ENCODE measurements at places on chromosomes 2 and 18.

GRCh38 chr2:47741101-47741500 lies 41.8 kb upstream of the MSH6 start:
- no peak for DNase-seq

- DNase-seq, result no peak
Observed at GRCh38 chr2:110716959-110717645, 15.3 kb upstream of the ACOXL start.

DNA sequence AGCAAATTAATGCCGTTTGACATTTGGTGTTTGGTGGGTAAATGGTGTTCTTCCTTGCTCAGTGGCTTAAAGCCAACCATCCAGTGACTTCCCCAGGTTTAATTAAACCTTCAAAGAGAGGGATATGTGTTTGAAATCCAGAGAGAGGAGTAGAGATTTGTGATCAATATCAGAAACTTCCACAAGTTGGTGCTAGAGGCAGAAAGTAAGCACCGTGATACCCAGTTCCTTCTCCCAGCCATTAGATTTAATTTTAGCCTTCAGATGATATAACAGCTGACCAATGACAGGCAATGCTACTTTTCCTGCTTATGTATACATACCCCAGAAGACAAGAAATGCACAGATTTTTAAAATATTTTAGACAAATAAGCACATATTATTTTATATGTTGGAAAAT lies 398.5 kb downstream of the CDH2 start:
- DNase-seq, result no peak

GRCh38 chr2:86069091-86069685 lies 36.5 kb downstream of the POLR1A start:
- DNase-seq, result no peak

DNA sequence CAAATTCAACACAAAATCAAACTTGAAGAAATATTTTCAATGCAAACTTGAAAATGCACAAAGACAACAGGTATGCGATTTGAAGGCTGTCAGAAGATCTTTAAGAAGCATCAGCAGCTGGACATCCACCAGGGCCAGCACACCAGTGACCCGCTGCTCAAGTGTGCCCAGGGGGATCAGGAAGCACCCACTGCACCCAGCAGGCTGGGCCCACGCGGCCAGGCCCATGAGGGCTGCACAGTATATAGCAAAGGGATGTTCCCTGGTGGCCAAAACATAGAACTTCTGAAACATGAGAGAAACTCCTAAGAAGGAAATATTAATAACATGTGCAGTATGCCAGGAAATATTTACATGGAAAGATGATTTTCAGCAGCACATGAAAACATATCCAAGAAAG lies 25.0 kb downstream of the WDFY1 start:
- DNase-seq, result no peak

- no peak for DNase-seq
Observed at GRCh38 chr2:140457483-140457882, 1673.3 kb downstream of the LRP1B start.

DNA sequence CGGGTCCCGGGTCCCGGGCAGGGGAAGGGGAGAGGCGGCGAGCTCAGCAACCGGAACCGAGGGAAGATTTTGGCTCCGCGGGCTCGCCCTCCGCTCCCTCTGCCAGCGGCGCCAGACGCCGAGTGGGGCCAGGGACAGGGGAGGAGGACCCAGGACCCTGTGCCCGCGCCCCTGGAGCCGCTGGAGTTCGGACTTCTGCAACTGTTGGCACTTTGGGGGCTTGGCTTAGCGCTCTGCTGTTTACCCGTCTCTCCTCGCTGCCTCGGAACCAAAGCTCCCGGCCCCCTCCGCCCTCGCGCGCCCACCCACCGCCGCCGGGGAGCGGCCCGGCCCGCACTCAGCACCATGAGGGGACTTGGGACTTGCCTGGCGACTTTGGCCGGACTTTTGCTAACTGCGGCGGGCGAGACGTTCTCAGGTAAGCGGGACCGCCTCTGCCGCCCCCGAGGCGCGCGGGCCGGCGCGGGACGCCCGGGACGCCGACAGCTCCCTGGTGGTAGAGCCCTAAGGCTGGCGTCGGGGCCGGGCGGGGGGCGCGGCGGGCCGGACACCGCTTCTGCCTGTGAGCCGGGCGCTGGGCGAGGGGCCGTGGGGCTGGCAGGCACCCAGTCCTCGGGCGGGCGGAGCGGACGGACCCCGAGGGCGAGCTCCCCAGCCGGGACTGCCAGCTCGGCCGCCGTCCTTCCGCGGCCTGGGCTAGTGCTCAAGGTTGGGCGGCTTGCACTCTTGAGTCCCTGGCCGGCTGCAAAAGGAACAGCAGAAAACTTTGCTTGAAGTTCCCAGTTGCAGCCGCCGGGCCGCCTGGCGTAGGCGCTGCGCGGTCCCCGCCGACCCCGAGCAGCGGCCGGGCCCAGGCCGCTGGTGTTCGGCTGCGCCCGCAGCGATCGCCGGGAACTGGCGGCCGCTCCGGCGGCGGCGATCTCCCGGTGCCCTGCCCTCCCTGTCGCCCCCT lies 634 bp downstream of the PTPRM start:
- no peak for DNase-seq

DNA sequence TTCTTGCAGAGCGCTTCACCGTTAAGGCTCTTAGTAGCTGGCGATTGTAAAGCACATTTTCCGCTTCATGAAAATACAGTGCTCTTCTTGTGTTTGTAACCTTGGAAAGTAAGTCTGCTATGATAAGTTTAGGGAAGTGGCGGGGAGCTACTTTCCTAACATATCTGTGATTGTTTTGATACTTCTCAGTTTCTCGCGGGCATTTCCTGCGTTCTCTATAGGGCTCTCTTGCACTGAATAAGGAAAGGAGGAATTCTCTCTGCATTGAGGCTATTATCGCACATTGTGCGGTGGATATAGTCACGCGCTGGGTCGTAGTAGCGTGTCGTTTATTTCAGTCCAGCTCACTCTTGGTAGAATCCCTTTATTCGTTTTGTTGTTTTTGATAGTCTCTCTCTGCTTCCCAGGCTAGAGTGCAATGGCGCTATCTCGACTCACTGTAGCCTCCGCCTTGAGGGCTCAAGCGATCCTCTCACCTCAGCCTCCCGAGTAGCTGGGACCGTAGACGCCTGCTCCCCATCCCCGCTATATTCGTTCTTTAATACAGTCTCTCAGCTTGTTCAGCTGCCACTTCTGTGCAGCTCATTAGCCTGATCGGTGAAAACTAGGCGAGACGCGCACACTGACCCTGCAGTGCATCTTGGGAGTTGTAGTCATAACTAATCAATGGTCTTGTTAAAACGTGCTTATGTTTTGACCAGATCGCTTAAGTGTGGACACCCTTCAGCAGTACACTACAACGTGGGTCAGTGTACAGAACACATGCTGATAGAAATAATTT lies 1.0 kb upstream of the PPP4R3B start:
- DNase-seq, result peak; percentile 30

- no peak for DNase-seq
Observed at GRCh38 chr2:180706694-180707093, 273.7 kb upstream of the UBE2E3 start.

- no peak for DNase-seq
Observed at GRCh38 chr2:169670215-169670651, 24.0 kb downstream of the CFAP210 start.

DNA sequence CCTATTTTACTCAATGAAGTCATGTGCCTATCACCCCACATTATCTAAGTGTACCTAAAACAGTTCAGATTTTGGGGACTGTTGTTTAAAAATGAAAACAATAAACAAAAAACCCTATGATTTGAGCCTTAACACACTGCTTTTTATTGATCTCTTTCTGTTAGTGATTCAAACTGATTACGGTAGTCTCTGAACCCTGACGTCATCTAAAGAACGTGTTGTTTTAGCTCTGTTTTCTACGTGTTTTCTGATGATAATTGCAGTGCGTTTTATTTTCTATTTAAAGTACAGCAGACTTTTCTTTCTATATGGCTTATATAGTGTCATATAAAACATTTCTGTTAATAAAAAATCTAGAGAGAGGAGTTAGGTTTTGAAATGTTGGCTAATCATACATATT lies 93.9 kb upstream of the FAM237A start:
- no peak for DNase-seq

- DNase-seq, result no peak
Observed at GRCh38 chr18:29892960-29893558, 1149.5 kb downstream of the DSC3 start.

DNA sequence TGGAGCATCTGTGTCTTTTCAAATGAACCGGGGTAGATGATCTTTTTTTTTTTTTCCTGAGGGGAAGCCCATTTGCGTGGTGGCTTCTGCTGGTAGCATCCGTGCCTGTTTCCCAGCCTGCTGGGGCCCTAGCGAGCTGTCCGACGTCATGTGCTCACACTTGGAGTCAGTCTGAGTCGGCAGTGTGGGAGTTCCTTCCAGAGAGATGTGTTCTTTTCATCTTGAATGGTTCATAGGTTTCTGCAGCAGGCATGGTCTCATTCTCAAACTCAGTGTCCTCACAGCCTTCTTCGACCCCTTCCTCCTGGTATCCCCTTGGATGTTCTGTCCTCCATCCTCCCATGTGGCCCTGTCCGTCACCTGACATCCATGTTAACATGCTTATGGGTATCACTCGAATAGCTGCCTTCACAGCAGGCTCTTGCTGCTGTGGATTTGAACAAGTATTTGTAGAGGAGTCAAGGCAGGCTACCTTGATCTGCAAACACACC lies 51.0 kb downstream of the LDLRAD4 start:
- DNase-seq, result no peak

DNA sequence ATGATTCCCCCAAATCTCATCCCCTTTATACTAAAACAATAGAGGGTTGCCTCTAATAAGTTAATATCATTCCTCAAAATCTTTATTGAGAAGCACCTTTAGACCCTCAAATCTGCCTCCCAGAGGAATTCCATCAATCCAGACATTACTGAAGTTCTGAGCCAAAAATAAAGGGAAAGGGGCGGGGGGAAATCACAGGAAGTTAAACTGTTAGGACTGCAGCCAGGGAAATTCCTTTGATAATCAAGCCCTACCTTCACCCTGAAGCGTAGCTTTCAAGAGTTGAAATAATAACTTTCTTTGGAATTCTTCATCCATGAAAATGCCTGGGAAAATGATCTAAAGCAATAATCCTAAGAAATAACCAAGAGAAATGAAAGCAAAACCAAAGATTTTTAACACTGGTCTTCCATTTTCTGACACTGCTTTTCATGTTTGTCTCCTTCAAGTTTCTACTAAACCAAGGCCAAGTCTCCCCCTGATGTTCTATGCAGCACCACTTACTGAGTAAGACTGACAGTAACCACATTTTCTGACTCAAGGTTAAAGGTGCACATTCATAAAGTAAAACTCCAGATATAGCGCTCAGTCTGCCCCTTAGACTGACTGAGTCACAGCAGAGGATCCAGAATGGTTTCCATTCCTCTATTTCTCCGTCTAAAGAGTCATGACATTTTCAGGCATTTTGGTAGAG lies 78.2 kb downstream of the TCF4 start:
- DNase-seq, result no peak

- no peak for DNase-seq
Observed at GRCh38 chr2:234320066-234320465, 176.8 kb downstream of the ARL4C start.

DNA sequence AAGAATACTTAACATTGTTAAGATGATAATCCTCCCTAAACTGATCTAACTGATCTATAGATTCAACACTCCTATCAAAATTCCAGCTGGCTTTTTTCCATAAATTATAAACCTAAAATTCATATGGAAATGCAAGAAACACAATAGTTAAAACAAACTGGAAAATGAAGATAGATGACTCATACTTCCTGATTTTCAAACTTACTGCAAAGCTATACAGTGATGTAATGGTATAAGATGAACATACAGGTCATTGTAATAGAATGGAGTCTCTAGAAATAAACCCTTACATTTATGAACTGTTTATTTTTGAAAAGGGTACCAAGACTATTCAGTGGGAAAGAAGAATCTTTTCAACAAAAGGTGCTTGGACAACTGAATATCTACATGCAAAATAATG lies 32.3 kb downstream of the UBXN4 start:
- DNase-seq, result no peak

DNA sequence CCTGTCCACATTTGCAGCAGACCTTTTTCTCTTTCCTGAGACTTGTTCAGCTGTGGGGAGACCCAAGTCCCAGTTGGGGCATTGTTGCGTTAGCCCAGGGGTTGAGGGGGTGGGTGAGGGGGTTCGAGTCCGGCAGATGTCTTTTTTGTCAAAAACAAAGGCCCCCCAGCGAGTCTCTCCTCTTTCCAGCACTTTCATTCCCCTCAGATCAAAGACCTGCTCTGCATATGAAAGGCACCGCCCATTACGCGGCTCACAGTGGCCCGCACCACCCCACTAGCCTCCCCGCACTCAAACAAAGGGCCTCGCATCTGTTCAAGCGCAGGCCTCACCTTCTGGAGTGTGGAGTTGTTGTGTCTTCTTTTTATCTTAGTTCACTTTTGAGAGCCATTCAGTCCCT lies 25.2 kb downstream of the TRABD2A start:
- DNase-seq, result no peak

DNA sequence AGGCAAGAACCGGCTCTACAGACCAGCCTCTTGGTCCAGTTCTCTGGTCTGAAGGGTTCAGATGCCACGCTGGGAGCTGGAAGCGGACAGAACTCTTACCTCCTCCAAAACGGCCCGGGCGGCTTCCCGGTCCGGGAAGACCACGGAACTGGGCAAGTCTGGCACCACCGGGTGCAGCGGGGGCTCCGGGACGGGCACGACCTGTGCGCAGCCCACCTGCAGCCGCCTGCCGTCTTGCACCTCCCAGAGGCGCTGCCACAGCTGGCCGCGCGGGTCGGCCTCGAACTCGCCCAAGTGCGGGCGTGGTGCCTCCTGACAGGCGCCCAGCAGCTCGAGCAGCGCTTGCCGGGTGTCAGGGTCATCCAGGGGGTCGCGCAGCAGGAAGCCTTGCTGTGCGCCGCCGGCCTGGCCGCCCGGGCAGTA lies 773 bp downstream of the CMPK2 start:
- DNase-seq, result peak; percentile 25

DNA sequence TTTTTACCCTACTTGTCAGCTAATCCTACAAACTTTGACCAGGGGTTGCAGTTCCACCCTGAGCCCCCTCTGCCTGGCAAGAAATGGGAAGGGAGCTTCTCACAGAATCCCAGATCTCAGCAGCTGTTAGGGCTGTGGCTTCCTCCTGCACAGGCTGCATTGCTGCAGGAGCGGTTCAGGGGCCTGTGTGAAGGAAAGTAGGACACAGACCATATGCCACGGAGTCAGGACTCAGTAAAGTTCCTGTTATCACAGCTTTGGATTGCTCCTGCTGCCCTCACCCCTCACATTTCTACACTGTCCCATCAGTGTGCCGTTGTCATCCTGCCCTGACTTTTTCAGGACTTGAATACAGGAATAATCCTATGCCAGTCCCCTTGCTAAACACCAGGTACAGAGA lies 62.8 kb upstream of the SP3 start:
- no peak for DNase-seq

All from stimulated activated naive CD4-positive, alpha-beta T cell treated with Interleukin-2 at 50 U/mL for 16 hours (primary cell).